EL (cell line): ENCODE measurements at places on chromosomes 6 and 20.

GRCh38 chr20:17850684-17851026 lies 117.9 kb downstream of the SNX5 start:
- no peak for DNase-seq

DNA sequence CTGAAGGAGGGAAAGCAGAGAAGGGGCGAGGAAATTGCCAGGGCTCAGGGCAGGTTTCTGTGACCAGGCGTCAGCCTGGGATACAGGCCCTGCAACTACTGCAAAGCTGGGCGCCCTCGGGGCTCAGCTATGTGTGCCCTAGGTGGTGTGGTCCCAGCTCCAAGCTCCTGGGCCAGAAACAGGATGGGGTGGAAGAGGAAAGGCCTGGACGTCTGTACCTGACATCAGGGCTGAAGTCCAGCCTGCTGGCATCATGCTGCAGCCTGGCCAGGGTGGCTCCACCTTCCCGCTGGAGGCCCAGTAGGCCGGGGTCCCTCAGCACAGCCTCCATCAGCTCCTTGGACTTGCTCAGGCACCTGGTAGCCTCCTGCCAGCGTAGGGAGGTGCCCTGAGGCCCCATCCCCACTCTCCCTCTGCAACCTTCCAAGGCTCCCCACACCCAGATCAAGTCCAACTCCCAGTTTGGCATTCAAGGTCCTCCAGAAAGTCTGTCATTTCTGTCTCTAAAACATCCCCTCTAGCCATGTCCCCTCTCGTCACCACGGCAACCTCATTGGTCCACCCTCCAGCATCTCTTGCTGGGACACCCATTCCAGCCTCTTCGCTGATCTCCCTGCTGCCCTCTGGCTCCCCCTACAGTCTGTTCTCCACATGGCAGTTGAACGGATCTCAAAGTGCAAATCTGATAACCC lies 38.2 kb downstream of the KIAA1755 start:
- DNase-seq = peak; percentile 60

DNA sequence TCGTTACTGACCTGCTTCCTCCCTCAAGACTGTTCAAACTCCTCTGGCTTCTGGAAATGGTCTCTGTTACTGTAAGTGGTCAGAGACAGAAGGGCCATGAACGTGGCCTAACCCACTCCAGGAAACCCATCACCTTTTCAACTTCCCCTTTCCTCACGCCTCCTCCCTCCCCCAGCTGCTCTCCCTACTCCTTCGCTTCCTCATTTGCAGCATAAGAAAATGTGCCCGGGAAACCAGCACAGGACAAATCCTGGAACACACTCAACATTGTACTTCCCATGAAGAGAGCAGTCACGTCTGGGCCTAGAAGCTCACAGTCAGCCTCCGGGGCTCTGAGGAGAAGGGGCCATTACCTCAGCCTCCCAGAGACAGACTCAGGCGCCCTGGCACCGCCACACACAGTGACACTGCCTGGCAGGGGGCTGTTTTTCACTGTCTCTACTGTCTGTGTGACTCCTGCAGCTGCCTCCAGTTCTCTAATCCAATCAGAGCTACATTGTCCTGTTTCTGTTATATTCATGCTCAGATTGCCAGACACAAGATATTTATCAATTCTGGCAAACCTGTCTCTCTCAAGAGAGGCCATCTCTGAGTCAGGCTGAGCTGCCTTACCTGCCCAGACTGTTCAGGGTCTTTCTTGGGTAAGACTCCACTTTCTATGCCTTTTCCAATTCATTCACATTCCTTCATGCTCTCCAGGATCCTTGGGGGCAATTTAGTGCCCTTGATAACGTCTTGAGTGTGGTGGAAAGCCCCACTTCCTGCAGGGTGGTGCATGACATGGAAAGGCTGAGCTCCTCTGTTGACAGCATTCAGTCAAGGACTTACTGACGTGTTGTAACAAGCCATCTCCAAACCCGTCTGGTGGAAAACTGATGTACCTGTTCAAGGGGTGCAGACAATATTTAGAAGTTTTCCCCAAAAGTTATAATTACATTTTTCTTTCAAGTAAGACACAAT lies 242.2 kb downstream of the HIVEP2 start:
- DNase-seq = no peak

DNA sequence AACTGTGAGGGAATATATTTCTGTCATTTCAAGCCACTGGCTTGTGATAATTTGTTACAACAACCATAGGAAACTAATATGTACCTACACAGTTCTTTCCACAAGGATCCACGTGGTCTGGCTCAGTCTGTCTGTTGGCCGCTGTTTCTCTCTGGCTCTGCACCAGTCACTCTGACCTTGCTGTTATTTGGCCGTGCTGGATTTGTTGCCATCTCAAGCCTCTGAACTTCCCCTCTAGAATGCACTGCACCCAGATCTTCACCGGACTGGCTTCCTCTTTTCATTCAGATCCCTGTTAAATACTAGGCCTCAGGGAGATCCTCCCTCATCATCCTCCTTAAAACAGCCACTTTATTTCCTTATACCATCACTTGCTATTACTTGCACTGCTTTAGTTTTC lies 446.8 kb downstream of the TFAP2B start:
- no peak for DNase-seq

- no peak for DNase-seq
Measured at GRCh38 chr6:165729307-165729936, 66.4 kb upstream of the PDE10A start.

DNA sequence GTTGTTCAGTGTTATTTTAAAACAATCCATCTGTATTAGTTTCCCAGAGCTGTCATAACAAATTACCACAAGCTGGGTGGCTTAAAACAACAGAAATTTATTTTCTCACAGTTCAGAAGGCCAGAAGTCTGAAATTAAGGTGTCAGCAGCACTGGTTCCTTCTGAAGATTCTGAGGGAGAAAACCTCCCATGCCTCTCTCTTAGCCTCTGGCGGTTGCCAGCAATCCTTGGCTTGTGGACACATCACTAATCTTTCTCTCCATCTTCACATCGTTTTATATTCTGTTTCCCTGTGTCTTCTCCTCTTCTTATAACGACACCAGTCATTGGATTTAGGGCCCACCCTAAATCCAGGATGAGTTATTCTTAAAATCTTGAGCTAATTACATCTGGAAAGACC lies 70.2 kb upstream of the EPB41L1 start:
- no peak for DNase-seq

DNA sequence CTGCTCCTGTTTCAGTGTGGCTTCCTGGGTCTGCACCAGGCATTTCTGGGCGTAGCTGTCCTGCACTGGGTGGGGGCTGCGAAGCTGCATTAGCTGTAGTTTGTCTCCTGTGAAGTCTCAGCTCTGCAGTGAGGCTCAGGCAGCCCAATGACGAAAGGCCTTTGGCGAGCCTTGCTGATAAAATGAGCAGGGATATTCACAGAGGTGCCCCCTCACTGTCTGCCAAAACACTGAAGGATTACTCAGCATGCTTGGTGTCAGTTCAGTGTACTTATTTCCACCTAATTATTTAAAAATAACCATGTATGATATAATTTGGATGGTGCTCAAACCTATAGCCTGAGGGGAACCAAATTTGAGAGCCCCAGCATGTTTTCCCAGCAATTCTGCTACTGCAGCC lies 73.5 kb downstream of the ECT2L start:
- no peak for DNase-seq
